ENCODE measurements at places on chromosomes 6 and 20.
A peak's percentile ranks its signal among the peaks of the same experiment; 100 is the strongest.

- DNase-seq, result no peak
Measured at GRCh38 chr6:138673346-138674014, 100.1 kb upstream of the CCDC28A start.

DNA sequence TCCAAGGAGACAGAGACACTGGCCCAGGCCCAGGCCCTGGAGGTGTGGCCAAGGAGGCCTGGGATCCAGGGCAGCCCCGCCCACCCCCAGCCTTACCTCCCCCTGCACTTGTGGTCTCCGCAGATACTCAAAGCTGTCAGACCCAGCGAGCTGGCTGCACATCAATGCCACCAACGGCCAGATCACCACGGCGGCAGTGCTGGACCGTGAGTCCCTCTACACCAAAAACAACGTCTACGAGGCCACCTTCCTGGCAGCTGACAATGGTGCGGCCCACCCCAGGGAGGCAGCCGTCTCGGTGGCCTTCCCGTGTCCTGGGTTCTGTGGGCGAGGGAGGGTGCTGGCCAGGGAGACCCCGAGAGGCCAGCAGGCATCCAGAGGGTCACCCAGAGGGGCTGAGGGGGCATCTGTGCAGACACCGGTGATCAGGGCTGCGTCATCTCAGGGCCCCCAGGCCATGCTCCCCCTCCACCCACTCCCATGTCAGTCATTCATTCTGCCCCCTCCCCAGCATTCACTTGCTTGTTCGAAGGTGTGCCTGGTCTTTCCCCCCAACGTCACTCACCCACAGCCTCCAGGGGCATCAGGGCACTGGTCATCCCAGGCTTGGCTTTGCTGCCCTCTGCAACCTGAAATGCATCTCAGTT lies 141.3 kb downstream of the TAF4 start:
- no peak for DNase-seq

DNA sequence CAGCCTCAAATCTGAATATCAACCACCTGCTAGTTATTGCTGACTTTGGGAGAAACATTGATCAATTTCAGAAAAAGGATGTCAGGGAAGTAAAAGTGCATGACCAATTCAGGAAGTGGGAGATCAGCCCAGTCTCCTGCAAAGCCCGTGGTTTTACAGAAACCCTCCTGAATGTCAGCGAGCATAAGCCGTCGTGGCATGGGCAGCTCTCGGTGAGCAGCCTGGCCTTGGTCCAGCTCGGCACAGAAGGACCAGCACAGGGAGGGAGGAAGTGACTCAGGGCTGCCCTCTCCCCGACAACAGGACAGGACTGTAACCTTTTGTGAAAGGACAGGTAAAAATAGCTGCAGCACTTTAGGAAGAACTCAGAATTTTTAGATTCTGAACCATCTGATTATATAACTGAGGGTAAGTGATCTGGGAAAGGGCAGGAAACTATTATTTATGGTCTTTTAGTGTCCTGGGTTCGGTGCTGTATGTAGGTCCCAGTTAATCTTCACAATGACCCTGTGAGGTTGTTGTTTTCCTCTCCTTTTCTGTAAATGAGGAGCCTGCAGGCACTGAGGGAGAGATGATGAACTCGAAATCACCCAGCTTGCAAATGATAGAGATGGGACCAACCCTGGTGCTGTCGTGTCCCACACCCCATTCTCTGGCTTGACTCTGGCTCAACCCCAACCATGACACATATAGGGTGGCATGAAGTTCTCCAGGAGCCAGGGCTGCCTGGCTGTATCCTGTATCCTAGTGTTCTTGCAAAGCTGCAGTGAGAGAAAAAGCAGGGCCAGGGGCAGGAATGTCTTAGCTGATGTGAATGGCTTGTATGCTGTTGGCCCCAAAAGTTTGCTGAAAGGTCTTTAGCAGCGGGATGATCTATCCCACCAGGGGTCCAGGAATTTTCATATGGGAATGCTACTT lies 37.6 kb downstream of the NRN1 start:
- DNase-seq, result peak; percentile 19

GRCh38 chr6:110886555-110887167 lies 12.1 kb downstream of the AMD1 start:
- DNase-seq, result no peak

- no peak for DNase-seq
Measured at GRCh38 chr6:166194914-166195859, 27.5 kb upstream of the TBXT start.

GRCh38 chr6:151254451-151255081 lies 14.8 kb downstream of the AKAP12 start:
- no peak for DNase-seq

DNA sequence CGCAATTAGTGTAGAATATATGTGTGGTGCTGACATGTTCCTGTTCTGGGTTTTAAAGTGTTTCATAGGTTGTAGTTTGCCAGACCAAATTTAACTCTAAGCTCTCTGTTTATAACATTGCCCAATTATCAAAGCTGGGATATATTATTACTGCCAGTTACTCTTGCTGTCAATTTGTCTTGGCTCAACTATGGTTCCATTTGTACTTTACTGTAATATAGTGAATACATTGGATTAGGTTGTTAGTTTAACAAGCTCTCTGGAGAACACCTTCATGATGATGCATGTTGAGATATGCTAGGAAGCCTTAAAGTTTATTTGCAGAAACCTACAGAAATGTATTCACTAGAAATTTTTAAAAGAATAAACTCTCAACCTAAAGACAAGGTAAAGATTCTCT lies 259.6 kb downstream of the ZFAND3 start:
- no peak for DNase-seq

- no peak for DNase-seq
Measured at GRCh38 chr6:151400473-151400872, 9.1 kb upstream of the ZBTB2 start.

DNA sequence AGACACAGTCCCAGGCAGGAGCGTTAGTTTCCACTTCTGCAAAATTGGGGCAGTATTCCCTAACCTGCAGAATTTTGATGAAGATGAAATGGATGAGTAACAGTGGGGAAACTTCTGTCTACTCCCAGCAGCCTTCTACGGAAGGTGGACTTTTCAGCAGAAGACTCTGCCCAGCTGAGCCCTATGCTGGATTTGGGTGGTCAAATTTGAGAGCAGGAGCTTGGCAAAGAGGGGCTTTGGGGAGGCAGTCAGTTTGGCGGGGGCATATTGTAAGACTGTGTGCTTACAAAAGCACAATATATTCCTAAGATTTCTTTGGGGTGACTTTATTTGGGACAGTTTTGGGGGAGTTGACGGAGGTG lies 5.4 kb upstream of the SDCBP2 start:
- DNase-seq, result no peak

- DNase-seq, result peak; percentile 84
Measured at GRCh38 chr6:31680226-31681134, at the start of gene LY6G5C. Gene LY6G5C (minus strand): TSS chr6:31681067. CDS start chr6:31680373, 694 bp downstream.

DNA sequence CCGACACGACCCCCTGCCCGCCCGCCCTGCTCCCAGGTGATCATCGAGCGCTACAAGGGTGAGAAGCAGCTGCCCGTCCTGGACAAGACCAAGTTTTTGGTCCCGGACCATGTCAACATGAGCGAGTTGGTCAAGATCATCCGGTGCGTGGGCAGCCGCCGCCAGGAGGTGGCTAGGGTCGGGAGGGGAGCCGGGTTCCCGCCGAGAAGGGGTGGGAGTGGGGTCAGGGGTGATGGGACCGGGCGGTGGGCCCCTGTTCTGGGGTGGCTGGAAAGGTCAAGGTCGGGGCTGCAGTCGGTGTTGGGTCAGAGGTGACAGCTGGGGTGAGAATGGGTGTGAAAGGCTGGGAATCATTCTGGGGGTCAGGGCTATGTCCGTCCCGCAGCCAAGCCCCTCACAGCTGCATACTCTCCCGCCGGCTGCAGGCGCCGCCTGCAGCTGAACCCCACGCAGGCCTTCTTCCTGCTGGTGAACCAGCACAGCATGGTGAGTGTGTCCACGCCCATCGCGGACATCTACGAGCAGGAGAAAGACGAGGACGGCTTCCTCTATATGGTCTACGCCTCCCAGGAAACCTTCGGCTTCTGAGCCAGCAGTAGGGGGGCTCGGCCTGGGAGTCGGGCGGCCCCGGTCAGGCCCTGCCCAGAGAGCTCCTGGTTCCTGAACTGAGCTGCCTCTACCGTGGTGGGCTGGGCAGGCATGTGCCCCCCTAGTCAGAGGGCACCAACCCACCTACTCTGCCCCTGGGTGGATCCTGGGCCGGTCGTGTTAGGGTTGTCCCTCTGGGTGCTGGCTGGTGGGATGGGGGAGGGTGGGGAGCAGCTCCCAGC lies 1.0 kb downstream of the MAP1LC3A start:
- DNase-seq, result no peak

DNA sequence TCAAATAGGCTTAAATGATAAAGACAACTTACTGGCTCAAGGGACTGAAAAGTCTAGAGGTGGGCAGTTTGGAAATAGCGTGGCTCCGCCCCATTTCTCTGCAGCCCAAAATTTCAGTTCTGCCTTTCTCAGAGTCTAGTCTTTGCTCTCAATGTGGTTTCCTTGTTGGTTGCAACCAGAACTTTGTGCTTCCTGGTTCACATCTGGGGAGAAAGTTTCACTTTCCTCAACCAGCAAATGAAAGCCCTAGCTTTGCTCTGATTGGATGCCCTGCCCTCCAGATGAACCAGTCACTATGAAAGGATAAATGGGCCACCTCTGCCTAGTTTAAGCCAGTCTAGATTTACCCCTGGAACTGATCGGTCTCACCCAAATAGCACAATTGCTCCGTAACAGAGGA lies 14.9 kb downstream of the SYCP2L start:
- DNase-seq, result no peak

GRCh38 chr6:69816569-69816968 lies 19.8 kb upstream of the LMBRD1 start:
- no peak for DNase-seq

DNA sequence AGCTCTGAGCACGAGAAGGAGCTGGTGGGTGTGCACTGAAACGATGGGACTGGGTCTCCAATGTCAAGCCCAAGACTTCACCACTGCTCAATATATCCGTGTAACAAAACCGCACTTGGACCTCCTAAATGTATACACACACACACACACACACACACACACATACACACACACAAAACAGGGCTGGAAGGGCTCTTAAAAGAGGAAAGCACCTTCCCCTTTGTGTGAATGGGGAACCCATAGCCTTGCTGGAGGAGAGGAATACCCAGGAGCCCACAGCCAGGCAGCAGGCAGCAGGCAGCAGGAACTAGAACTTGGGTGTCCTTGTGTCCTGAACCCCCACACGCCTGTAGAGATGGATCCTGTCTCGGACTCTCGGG lies 29.8 kb downstream of the TGM2 start:
- DNase-seq, result no peak

DNA sequence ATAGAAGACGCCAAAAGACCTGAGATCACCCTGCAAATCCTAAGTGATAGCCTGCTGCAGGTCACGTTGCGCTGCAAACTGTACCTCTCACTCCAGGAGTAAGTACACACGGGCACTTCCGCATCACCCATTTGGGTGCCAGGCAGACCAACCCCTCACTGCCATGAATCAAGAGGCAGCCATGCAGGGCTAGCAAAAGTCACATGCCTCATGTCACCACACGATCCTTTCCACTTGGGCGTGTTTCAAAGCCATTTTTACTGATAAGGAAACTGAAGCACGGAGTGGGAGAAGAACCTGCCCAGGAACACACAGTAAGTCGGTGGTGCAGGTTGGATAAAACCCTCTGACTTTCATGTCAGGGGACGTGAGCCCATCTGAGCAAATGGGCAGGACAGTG lies 37.0 kb downstream of the BPIFB1 start:
- DNase-seq, result no peak

- DNase-seq, result peak; percentile 34
Measured at GRCh38 chr20:4261333-4262284, 246.3 kb upstream of the RNF24 start.

Measured in astrocyte of the cerebellum (primary cell).